Stimulated activated CD8-positive, alpha-beta memory T cell treated with anti-CD3 and anti-CD28 coated beads, Interleukin-4, amount 100 ng/mL, for 4 hours (primary cell): ENCODE measurements at places on chromosomes 5 and 9.

GRCh38 chr9:94181408-94182181 lies 77.5 kb upstream of the ZNF169 start:
- DNase-seq, result no peak

- no peak for DNase-seq
These were observed 46.3 kb upstream of the BOD1 start for GRCh38 chr5:173662581-173663351.

DNA sequence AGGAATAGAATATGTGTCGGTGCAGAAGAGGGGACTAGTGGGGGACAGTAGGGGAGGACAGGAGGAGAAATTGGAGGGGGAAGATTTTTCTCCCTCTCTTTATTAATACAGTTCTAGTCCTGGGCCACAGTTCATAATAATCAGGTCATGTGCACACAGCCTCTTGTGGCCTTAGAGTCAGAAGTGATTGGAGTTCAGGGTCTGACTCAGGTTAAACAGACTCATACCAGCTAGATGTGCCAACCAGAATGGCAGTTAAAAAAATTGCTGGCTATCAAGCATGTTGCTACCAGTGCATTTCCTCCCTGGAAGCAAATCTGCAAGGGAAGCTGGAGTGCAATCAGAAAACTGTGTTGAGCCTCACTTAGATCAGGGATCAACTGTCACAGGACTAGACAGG lies 132.7 kb upstream of the MAP1B start:
- no peak for DNase-seq

GRCh38 chr9:117253261-117253660 lies 161.6 kb downstream of the ASTN2 start:
- DNase-seq, result no peak
